ENCODE measurements at places on chromosomes 3 and 15.

- DNase-seq = no peak
Observed at GRCh38 chr15:82263350-82263749, 732 bp downstream of the SAXO2 start.

DNA sequence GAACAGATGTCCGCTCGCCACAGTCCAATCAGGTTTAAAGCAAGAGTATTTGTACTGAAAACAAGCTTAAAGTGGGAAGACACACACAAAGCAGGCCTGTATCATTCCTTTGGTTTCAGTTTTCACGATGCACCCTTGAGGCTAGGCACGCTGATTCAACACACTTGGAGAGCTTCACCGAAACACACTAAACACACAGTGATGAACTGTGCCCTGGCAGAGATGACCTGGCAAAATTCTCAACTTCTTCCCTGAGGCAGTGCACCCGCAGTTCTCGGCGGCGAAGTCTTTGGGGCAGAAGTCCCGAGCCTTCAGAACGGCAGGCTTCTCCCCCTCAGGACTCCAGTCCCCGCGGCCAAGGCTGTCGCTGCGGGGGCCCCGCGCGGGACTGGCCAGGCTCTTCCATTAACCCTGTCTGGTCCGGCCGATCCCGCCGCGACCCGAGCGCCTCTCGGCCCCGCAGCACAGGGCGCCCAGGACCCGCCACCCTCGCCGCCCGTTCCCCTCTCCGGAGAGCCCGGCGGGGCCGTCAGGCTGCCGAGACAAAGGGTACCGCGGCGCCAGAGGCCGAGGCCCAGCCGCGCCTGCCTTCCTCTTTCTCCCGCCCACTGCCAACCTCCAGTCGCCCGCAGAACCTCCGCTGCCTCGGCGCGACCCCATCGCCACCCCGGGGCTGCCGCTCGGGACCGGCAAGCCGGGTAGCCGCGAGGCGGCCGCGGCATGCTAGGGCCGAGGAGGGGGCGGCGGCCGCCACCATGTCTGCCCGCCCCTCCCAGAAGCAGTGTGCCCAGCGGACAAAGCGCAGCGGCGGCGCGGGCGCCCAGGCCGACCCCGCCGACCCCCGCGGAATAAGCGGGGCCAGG, 792 bp downstream of the GABPB1 start:
- DNase-seq = peak; percentile 21

DNA sequence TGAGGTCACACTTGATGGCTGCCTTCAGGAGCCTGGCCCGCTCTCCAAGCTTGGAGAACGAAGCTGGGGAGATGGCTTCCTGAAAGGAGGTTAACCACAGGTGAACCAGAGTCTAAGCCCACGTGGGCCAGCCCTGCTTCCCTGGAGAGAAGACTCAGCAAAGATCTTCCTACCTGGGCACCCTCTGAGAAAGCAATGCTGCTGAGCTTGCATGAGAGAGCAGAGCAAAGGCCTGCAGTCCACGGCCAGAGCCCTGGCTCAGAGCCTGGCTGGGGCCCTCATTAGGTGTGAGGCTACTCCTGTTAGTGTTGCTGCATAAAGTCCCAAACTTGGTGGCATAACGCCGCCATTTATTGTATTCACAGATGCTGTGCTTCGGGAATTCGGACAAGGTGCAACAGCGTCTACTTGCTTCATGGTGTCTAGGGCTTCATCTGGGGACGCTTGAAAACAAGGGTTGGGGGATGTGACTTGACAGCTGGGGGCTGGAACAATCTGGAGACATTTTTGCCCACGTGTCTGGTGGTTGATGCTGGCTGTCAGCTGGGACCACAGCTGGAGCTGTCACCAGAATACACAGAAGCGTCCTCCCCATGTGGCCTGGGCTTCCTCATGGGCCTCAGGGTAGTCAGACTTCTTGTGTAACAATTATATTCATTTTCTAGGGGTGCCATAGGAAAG, 87.9 kb upstream of the MEF2A start:
- DNase-seq = no peak

DNA sequence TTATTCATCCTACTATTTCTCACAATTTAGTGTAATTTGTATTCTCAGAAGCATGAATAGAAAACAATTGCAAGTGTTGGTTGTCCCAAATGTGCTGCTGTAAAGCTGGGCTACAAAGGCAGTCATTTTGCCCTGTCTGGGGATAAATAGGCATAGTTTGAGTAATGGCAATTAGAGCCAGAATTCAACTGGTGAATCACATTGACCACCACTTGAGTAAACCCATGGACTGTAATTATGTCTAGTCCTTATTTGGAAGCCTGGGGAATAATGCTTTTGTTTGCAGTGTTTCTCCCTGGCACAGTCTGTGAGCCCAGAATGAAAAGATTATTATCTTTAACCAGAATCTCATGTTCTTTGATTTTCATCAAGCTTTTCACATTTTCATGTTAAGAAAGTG, 30.5 kb upstream of the CHL1 start:
- no peak for DNase-seq

DNA sequence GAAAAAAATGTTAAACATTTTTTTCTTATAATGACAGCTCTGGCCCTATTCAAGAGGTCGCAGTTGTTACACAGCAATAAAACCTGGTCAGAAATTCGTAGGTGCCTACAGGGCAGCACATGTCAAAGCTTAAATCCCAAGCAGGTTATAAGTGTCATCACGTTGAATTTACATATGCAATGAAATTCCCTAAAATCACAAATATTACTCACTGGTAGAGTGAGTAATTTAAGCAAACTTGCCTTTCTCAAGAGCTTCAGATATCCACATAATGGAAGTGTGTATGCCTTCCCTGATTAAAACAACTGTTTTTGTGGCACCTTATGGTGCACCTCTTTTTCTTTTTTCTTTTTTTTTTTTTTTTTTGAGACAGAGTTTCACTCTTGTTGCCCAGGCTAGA, 90.7 kb upstream of the FNDC3B start:
- no peak for DNase-seq

- no peak for DNase-seq
Observed at GRCh38 chr3:122395582-122395981, 11.6 kb downstream of the FAM162A start.

- DNase-seq = no peak
Observed at GRCh38 chr15:99511531-99511865, 54.3 kb upstream of the MEF2A start.

GRCh38 chr3:156188757-156189156, 68.4 kb downstream of the KCNAB1 start:
- DNase-seq = no peak

- DNase-seq = no peak
Observed at GRCh38 chr3:132879656-132880055, 157.4 kb upstream of the NPHP3 start.

DNA sequence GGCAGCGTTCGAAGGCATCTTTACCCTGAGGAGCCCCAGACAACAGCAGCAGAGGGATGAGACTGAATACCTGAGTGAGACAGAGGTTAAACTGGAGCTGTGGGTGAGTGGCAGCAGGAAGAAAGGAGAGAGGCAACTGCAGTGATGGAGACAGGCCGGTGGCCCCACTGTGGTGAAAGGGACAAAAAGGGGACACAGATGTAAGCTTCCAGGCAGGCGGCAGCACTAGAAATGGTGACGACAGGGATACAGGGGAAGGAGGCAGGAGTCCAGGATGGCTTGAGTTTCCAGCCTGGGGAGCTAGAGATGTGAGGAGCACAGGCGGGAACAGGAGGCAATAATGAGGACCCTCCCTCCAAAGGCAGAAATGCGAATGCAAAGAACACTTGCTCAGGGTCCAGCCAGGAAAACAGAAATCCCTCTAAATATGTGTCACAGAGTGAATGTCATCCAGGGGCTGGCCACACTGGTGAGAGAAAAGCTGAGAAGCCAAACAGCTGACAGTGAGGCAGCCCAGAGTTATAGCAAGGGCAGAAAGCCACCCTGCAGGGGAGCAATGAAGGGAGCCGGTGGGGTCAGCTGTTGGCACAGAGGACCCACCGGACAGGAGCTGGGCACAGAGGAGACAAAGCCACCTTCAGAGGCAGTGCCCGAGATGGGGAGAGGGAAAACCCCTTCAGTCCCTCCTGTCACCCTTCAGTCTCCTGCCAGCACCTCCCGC, 70.1 kb downstream of the TBC1D2B start:
- DNase-seq = no peak

GRCh38 chr3:187762792-187763191, 17.5 kb upstream of the BCL6 start:
- DNase-seq = no peak

DNA sequence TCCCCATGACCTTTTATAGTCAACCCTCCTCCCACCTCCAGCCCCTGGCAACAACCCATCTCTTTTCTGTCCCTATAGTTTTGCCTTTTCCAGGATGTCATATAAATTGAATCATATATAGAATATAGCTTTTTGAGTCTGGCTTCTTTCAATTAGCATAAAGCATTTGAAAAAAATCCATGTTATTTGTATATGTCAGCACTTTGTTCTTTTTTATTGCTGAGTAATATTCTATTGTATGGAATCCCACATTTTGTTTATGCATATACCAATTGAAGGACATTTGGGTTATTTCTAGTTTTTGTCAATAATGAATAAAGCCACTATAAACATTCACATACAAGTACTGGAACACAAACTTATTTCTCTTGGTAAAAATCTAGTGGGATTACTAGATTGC, 58.0 kb upstream of the SSR3 start:
- DNase-seq = no peak

DNA sequence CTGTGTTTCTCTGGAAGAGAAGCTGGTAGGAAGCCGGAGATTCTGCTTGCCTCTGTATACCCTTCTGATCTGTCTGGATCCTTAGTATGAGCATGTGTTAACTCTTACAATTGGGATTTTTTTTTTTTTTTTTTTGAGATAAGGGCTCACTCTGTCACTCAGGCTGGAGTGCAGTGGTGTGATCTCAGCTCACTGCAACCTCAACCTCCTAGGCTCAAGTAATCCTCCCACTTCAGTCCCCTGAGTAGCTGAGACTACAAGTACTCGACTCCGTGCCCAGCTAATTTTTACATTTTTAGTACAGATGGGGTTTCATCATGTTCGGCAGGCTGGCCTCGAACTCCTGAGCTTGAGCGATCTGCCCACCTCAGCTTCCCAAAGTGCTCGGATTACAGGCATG, 44.5 kb downstream of the RPN1 start:
- no peak for DNase-seq

- DNase-seq = no peak
Observed at GRCh38 chr3:103532986-103533385, 1098.2 kb downstream of the ZPLD1 start.

DNA sequence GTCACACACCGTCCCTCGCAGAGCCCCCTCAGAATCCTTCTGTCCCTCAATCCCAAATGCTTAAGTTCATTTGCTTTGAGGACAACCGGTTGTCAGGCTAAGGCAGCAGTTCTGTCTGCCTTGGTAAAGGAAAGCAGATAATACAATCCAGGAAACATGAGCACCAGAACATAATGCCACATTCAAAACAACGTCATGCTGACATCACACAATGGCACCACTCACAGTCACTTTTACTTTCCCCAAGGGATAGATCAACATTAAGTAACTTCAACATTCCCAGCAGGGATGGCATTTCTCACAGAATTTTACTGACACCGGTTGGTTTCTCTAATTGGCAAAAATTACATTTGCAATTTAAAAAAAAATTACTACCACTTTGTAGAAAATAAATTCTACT, 74.6 kb upstream of the PSMD6 start:
- no peak for DNase-seq

DNA sequence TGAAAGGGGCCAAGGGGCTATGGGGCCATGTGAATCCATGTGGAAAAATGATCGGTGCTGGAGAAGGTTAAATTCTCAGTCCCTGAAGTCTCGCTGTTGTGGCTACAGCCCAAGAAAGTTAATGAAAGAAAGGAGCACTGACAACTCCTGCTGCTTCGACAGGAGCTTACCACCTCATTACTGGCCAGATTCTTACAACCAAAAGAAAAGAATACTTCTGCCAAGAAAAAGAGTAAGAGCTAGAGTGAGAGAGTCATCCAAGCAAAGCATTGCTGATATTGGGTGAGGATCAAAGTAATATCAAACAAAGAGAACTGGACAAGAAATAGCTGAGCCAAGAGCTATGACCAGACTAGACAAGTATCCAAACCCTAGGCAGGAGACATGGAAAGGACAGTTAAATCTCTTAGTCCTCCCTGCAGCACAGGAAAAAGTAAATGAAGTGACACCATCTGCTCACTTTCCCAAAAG, 348.4 kb upstream of the PLSCR5 start:
- no peak for DNase-seq

- DNase-seq = no peak
Observed at GRCh38 chr3:116059421-116060096, 385.7 kb downstream of the LSAMP start.

GRCh38 chr3:124203292-124203691, 211.4 kb upstream of the ROPN1 start:
- no peak for DNase-seq

- no peak for DNase-seq
Observed at GRCh38 chr3:35502699-35503098, 136.6 kb upstream of the ARPP21 start.

GRCh38 chr15:41584636-41585126, 25.7 kb downstream of the TYRO3 start:
- no peak for DNase-seq

DNA sequence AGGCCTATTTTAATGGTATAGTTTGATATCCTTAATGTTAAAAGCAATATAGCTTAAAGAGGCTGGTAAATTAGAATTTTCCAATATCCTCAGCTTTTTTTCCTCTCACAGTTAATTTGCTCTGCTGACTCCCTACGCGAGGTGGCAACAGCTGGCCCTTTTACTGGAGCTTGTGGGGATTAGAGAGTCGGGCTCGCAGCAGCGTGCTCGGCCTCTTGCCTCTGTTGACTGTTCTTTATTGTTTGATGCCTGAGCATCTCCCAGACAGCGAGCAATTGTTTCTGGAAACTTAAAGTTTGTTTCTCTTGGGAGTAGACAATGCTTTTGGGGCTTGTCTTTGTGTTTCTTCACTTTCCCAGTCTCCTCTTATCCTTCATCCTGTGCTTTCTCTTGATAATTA, 80.8 kb downstream of the OPA1 start:
- DNase-seq = no peak

All from stimulated activated CD4-positive, alpha-beta T cell treated with anti-CD3 and anti-CD28 coated beads, TNF-alpha, amount 100 ng/mL, for 4 hours (primary cell).